ENCODE measurements at places on chromosomes 2 and 18.

DNA sequence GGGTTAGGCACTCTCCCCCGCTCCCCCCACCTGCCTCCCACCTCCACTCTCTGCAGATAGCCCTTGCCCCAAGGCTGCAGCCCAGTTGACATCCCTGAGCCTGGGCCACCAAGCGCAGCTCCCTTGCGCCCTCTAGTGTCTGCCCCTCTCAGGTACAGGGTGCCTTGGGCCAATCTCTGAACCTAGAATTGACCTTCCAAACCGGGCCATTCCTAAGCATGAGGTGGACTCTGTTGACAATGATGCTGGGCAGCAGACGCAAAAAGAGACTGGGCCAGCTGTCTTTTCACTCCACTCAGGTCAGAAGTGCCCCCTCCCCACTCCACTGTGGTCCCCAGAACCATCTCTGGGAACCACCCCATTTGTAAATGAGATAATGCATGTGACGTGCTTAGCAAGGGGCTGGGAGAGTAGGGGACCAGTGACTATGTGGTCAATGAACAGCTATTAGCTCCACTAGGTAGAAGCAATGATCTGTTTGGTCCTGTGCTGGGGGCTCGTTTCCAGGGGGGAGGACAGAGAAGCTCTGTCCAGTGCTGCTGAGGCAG lies 43.3 kb upstream of the PLB1 start:
- DNase-seq, result no peak

DNA sequence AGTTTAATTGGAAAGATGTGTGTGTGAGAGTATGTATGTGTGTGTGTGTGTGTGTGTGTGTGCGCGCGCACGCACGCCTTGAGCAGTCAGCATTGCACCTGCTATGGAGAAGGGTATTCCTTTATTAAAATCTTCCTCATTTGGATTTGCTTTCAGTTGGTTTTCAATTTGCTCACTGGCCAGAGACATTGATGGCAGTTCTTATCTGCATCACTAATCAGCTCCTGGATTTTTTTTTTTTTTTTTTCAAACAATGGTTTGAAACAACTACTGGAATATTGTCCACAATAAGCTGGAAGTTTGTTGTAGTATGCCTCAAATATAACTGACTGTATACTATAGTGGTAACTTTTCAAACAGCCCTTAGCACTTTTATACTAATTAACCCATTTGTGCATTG lies 48.0 kb downstream of the FEZ2 start:
- DNase-seq, result no peak

- no peak for DNase-seq
These were observed 44.7 kb downstream of the PDK1 start for GRCh38 chr2:172600557-172601008.

DNA sequence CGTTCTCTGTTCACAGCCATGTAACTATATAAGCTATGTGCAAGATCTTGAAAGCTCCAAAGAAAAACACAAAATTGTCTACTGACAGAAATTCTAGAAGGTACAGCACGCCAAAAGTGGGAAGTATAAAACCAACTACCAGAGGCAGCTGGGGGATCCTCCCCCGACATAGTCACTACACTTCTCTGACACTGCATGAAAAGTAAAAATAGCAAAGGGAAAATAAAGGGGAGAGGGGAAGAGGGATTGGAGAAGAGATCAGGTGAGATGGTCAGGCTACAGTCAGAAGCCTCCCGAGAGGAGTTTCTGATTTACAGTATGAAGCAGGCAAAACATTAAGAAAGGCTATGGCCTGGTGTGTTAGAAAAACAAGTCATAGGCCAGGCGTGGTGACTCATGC lies 39.8 kb upstream of the PCBP1 start:
- DNase-seq, result no peak

- DNase-seq, result no peak
These were observed 4.3 kb upstream of the PDCD1 start for GRCh38 chr2:241862775-241863535.

GRCh38 chr2:237904831-237905599 lies 45.6 kb downstream of the RAMP1 start:
- DNase-seq, result no peak

- no peak for DNase-seq
These were observed 17.6 kb upstream of the KIDINS220 start for GRCh38 chr2:8855010-8855409.

DNA sequence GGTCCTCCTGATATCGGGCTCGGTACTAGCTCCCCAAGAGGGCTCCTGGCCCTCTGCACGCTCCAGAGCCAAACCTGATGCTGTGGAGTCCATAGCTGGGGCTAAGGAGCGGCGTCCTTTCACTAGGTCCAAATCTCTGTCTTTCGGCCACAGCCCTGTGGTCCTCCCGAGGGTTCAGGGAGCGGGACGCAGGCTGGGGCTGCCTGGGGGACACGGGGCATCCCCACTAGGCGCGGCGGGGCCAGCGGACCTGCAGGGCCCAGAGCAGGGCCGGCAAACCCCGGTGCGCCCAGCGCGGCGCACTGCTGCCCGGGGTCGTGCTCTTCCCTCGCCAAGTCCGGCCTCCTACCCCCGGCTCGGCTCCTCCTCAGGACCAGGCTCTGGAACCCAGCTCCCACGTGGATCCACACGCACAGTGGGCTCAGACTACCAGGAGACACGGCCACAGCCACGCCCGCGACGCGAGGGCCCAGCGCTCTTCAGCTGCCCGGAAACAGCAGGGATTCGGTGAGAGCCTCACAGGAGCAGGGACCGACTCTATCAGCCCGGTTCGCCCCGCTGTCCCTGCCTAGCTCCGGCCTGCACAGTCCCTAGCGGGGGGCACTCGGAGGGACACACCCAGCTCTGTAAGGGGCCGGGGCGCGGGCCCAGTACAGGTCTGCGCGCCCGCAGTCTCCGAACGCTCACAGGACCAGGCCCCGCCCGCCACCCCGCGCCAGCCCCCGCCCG lies 593 bp downstream of the ZNF514 start:
- peak; percentile 4 for DNase-seq

- DNase-seq, result no peak
These were observed 421.9 kb downstream of the THSD7B start for GRCh38 chr2:137187216-137187615.

DNA sequence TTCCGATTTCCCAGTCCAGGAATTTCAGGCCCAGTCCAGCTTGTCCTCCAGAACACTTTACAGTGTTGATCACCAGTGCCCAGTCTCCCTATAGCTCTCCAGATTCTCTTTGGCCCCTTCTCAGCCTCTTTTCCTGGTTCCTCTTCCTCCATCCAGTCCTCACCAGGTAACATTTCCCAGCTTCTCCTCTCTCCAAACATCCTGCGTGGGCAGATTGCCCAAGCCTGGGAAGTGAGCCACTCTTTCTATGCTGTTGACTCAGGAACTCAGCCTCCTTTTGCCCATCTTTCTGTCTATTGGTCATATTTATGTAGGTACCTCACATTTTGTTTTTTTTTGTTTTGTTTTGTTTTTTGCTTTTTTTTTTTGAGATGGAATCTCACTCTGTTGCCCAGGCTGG lies 109.4 kb downstream of the LYPD1 start:
- DNase-seq, result no peak

GRCh38 chr2:1751767-1752725 lies 7.7 kb upstream of the PXDN start:
- no peak for DNase-seq

GRCh38 chr2:151032741-151033191 lies 228.9 kb downstream of the RBM43 start:
- DNase-seq, result no peak

DNA sequence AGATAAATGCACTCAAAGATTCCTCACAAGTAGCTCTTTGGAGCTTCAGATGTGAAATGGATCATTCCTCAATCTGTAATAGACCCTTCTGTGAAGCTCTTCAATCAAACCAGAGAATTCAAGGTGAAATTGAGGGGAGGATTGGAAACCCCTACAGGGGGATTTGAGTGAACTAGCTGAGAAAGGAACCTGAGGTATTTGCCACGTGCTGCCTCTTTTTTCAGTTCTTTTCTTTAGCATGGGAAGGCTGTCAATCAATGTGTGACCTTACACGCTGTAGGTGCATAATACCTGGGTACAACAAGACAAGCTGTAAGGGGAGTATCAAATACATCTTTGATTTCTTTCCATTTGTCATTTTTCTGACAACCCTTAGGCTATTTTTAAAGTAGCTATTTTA lies 46.5 kb upstream of the ZEB2 start:
- no peak for DNase-seq

DNA sequence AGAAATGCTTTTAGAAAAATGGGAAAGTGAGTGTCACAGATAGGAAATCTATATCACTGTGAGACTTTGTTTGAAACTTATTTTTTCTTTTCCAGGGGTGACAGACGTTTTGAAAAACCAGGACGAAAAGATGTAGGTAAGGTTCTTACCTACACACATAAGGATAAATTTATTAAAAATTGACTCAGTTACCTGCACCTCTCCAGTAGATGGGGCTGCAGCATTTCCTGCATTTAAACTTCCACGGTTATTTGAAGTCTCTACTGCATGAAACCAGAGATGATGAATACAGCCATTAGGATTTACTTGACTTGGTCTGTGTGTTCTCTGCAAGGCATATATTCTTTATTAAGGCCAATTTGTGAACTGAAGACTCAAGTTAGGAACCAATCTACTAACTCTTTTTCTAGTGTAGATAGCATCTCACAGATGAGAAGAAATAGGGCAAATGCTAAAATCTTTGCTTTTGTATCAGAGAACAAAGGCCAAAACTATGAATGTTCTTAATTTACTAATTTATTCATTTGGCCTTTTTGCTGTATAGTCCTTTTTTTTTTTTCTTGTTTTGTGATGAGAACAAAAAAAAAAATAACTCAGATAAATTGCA lies 15.0 kb downstream of the KCNJ13 start:
- DNase-seq, result no peak

- DNase-seq, result no peak
These were observed 92.6 kb downstream of the TTC32 start for GRCh38 chr2:19809206-19809605.

- no peak for DNase-seq
These were observed 139.1 kb downstream of the VAPA start for GRCh38 chr18:10052871-10053270.

DNA sequence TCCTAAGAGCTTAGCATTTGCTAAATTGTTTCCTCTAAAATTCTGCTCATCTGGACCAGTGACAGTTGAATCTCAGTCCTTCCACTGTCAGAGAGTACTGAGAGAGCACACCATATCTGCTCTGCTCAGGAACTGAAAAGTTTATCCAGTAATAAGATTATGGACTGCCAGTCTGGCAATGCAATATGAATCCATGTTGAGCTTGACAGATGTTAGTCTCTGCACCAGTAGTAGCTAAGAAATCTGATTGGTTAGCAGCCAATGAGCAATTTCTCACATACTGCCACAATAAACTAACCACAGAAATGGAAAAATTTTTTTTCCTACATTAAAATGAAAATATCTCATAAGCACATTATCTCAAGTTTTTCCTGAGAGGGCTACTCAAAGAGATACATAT lies 2.3 kb downstream of the PRKD3 start:
- no peak for DNase-seq

GRCh38 chr2:105324101-105324500 lies 5.4 kb downstream of the TGFBRAP1 start:
- DNase-seq, result no peak

DNA sequence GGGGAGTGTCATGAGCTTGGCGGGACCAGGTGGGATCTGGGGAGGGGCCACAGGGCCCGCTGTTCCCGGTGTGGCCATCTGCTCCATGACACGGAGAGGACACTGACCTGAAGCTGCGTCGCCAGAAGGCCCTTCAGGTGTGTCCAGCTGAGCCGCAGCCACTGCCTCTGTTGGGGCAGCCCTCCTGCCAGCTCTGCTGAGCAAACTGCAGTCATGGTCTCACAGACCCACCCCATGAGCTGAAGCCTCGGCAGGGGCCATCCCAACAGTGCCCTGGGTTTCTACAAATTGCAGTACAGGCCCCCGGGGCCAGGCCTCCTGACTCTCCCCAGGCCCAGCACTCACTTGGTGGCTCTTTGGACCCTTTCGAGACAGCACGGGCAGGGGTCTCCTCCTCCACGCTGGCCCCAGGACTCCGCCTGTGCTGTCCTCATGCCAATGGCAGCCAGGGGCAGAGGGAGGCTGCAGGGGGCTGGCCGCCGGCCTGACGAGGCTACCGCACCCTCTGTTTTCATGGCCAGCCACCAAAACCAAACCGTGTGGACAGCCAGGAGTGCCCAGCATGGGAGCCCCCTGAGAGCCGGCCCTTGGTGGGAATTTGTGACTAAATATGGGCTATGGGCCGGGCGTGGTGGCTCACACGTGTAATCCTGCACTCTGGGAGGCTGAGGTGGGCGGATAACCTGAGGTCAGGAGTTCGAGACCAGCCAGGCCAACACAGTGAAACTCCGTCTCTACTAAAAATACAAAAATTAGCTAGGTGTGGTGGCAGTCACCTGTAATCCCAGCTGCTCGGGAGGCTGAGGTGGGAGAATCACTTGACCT lies 175.2 kb upstream of the SALL3 start:
- no peak for DNase-seq

GRCh38 chr2:127164761-127165538 lies 55.1 kb downstream of the CYP27C1 start:
- DNase-seq, result no peak

- DNase-seq, result no peak
These were observed 22.8 kb upstream of the IL37 start for GRCh38 chr2:112887964-112888749.

DNA sequence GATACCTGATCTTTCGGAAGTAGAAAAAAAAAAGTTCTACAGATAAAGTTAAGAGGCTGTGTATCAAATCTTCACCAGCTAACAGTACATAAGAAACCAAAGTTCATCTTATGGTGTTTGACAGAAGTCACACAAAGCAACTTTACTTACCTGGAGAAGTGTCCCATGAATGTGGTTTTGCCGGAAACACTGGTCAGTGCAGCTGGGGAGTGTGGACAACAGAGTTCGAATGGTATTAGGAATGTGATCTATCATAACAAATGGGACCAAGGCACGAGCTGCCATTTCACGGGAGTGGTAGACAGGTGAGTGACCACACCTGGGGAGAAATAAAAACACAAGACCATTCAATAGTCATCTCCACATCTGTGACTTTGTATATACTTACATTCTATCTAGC lies 171.4 kb upstream of the ZFP36L2 start:
- no peak for DNase-seq

DNA sequence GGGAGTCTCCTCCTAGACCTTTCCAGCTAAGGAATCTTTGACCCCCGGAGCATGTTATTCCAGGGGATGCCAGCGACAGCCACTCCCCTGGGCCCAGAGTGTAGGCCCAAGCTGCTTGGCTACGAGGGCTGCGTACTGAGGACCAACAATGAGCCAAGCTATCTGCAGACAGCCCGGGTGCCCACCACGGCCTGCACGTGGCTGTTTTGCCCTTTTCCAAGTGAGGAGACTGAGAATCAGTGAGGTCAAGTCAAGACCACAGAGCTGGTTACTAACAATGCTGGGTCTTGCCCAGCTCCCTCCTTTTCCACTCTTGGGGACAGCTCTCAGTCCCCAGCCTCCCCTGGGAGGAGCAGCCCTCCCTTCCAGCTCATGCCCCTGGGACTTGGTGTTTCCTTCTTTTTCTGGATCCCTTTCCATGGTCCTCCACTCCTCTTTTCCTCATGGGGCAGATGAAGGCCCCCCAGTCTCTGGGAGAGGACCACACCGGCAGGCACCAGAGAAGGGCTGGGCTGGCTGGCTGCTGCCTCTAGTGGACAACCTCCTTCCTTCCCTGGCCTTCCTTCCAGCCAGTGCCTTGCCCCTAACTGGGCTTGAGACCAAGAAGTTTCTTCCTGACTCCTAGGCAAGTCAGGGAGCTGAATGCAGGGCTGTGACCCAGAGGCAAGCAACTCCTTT lies 550 bp upstream of the MALL start:
- DNase-seq, result no peak

Measured in NCI-H187 (cell line).